ENCODE measurements at places on chromosomes 4 and X. TPM values are rescaled to one million over a fixed set of nuclear protein-coding genes. Genes with fewer than 3 reads are reported as not detected.

DNA sequence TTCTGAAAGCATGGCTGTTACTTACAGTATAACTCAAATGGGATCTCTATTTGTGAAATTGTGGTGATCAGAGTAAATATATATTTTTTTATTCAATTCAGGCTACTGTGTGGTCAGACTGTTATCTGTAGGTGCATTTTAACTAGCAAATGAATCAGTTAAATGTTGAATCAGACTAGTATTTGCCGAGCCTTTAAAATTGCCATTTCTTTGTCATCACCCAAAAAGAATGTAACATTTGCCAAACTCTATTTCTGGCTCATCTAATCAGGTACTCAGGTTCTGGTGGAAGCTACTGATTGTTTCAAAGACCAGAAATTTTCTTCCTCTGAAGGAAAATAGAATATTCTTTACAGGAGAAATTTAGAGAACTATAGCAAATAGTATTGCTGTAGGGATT lies 1.8 kb upstream of the NAA15 start:
- peaks cover 21% of the 10 kb centered on the region for H3K4me1 ChIP-seq
- DNase-seq, result no peak

DNA sequence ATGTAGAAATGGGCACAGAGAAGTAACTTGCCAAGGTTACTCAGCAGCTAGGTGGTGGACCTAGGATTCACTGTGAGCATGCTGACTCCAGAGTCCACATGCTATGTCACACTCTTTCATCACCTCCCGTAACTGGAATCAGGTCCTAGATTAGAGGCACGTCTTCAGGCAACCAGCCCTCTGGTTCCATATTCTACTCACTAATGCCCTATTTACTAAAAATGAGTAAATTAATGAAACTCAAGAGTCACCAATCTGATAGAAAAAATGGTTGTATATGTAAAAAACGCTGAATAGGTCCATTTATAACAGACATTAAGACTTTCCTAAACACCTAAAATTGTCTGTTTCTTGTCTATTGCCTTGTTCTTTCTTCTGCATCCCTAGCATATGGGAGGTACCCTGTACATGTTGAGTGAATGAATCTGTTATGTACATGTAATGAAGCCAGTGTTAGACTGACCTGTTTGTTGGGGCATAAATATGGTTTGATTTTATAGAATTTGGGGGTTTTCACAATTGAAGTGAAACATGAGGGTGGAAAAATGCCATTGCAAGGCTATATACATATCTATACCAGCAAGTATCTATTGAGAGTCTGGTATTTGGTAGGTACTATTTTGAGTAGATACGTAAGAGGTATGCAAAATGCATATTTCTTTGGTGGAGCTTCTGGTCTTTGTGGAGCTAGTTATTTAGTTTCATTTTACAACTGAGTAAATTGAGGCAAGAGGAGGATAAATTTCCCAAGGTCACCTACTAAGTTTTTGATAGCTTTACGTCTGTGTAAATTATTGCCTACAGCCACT lies 7.5 kb upstream of the RUFY3 start:
- H3K4me1 ChIP-seq, result peaks cover 13% of the 10 kb centered on the region
- H3K27ac ChIP-seq, result peak overlapping the region; percentile 55
- no peak overlapping the region for H3K4me3 ChIP-seq
- DNase-seq, result no peak
- no peaks in the 10 kb centered on the region for H3K36me3 ChIP-seq

GRCh38 chr4:7238300-7238960 lies 46.1 kb downstream of the SORCS2 start:
- H3K27ac ChIP-seq, result no peak overlapping the region
- no peaks in the 10 kb centered on the region for H3K36me3 ChIP-seq
- H3K4me3 ChIP-seq, result no peak overlapping the region
- no peak for DNase-seq
- no peaks in the 10 kb centered on the region for H3K4me1 ChIP-seq
- H3K27me3 ChIP-seq, result no peaks in the 10 kb centered on the region

DNA sequence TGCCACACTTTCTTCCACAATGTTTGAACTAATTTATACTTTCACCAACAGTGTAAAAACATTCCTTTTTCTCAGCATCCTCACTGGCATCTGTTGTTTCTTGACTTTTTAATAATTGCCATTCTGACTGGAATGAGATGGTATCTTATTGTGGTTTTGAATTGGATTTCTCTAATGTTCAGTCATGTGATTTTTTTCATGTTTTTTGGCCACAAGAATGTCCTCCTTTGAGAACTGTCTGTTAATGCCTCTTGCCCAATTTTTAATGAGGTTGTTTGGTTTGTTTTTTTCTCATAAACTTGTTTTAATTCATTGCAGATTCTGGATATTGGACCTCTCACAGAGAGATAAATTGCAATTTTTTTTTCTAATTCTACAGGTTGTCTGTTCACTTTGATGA lies 1195.2 kb downstream of the TECRL start:
- H3K36me3 ChIP-seq, result no peaks in the 10 kb centered on the region
- no peak overlapping the region for H3K4me3 ChIP-seq
- DNase-seq, result no peak

- H3K36me3 ChIP-seq, result no peaks in the 10 kb centered on the region
- H3K4me1 ChIP-seq, result no peaks in the 10 kb centered on the region
- no peak overlapping the region for H3K27ac ChIP-seq
Measured at GRCh38 chrX:140822184-140822583, 112.6 kb downstream of the LINC00632 start.

GRCh38 chr4:102734591-102735385 lies 26.0 kb downstream of the MANBA start:
- no peaks in the 10 kb centered on the region for H3K27me3 ChIP-seq
- peaks cover 28% of the 10 kb centered on the region for H3K4me1 ChIP-seq
- no peaks in the 10 kb centered on the region for H3K36me3 ChIP-seq
- no peak overlapping the region for H3K4me3 ChIP-seq

DNA sequence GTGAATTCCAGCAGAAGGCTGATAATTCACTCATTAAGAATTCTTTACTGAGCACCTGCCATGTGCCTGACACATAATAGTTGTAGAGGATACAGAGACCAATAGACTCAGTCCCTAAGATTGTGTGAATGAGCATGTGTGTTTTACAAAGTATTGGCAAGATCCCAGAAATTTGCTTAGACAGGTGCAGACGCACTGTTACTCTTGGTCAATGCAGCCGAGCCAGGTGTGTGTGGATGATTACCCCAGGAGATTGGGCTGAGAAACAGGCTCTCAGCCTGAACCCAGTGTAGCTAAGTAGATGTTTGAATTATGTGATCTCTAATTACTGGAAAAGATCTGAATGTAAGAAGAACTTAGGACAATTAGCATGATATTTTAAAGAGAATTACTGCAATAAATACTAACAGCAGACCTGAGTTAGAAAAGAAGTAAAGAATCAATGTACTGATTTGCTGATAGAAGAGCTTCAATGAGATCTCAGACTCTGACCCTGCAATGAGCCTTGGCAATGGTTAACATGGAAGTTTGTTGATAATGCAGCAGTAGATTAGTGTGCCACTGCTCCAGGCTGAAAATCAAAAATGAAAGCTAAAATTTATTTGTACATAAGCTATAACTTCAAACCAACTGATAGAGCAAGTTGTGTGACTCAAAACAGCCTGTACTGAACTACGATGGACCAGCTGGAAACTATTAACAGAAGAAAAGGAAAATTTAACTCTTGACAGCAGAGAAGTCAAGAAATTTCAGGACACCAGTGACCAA lies 32.2 kb upstream of the NDST4 start:
- H3K4me3 ChIP-seq, result no peak overlapping the region
- no peaks in the 10 kb centered on the region for H3K36me3 ChIP-seq
- H3K27ac ChIP-seq, result no peak overlapping the region
- no peaks in the 10 kb centered on the region for H3K4me1 ChIP-seq
- H3K27me3 ChIP-seq, result no peaks in the 10 kb centered on the region

DNA sequence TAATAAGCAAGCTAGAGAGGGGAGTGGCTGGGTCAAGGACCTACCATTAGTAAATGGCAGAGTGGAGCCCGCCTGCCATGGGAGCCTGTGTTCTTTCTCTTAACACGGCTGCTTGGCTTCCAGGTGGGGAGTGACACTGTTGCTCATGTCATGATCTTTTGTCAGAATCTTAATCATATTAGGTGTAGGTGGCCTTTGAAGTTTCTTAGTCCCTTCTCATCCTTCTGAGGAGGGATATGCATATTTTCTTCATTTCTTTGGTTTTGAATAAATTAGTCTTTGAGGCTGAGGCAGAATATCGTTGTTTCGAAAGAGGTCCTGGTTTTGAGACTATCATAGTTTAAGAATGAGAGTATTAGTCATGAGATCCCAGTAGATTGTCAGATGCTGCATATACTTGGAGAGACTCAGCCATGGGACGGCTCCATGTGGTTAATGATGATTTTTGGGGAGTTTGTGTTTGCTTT lies 28.9 kb downstream of the SNX25 start:
- H3K27ac ChIP-seq, result no peak overlapping the region
- no peaks in the 10 kb centered on the region for H3K36me3 ChIP-seq
- H3K4me3 ChIP-seq, result no peak overlapping the region
- no peak for DNase-seq

DNA sequence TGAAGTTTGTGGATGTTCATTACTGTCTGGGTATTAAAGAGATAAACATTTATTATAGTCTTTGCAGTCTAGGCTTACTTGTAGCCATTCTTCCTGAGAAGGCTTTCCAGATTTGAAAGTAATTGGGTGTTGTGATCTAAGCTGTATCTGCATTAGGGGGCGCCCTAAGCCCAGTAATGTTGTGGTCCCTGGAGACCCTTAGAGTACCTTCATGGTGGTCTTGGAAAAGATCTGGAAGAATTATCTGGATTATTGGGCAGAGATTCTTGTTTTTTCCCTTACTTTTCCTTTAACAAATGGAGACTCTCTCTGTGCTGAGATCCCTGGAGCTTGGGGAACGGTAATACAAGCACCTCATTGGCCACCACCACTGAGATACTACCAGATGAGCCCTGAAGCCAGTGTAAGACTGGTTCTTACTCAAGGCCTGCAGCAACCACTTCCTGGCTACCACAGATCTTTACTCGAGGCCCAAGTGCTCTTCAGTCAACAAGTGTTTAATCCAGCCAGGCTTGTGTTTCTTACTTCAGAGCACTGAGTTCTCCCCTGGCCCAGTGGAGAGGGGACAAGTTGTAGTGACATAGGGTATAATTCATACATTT lies 63.1 kb downstream of the RTL3 start:
- no peaks in the 10 kb centered on the region for H3K27me3 ChIP-seq
- DNase-seq, result no peak
- no peaks in the 10 kb centered on the region for H3K36me3 ChIP-seq
- no peak overlapping the region for H3K27ac ChIP-seq

- no peak overlapping the region for H3K27ac ChIP-seq
- no peak for DNase-seq
- H3K4me1 ChIP-seq, result peaks cover 6% of the 10 kb centered on the region
- H3K4me3 ChIP-seq, result no peak overlapping the region
- H3K36me3 ChIP-seq, result no peaks in the 10 kb centered on the region
Measured at GRCh38 chr4:24791043-24791442, 4.3 kb upstream of the SOD3 start.

DNA sequence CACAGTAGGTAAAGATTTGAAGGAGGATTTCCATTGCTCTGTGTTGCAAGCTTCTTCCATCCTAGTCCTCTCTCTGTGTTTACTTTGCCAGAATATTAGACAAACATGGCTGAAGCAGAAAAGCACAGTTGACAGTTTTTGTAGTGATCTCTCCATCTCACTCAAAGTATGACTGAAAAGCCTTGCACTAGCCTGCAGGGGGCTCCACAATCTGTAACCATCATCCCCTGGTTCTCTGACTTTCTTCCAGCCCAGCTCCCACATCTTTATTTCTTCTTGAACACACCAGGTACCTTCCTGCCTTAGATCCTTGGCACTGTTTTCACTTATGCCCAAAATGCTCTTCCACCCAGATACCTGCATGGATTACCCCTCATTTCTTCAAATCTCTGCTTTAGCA lies 34.1 kb upstream of the HHIP start:
- H3K27me3 ChIP-seq, result peaks cover 4% of the 10 kb centered on the region
- H3K4me3 ChIP-seq, result no peak overlapping the region
- no peaks in the 10 kb centered on the region for H3K36me3 ChIP-seq

DNA sequence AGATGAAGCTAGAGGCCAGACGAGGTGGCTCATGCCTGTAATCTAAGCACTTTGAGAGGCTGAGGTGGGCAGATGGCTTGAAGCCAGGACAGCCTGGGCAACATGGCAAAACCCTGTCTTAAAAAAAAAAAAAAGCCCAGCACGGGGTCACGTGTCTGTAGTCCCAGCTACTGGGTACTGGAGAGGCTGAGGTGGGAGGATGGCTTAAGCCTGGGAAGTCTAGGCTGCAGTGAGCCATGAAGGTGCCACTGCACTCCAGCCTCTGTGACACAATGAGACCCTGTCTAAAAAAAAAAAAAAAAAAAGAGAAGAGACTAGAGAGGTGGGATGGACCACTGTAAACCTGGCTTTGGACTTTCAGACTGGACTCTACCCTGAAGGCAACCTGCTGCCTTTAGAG lies 10.7 kb upstream of the LRBA start:
- no peak for DNase-seq
- H3K36me3 ChIP-seq, result no peaks in the 10 kb centered on the region
- no peak overlapping the region for H3K27ac ChIP-seq
- no peaks in the 10 kb centered on the region for H3K4me1 ChIP-seq
- H3K4me3 ChIP-seq, result no peak overlapping the region

DNA sequence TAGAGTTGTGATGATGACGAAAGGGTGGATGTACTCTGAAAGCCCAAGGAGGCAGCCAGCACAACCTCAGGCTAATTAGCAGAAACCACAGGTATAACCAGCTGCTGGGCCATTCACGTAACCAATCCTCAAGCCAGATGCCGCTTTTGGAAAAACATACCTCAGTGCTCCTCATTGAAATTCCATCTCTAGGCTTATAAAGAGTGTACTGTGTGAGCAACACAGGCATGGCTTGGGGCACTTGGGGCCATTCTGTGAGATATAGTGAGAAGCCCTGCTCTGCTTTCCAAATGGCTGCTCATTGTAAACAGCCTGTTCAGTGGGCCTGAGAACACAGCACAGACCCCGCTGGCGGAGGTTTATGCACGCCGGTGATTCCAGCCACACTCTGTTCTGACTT lies 182.1 kb upstream of the HHIP start:
- no peak for DNase-seq
- H3K27ac ChIP-seq, result no peak overlapping the region
- H3K4me1 ChIP-seq, result no peaks in the 10 kb centered on the region
- H3K4me3 ChIP-seq, result no peak overlapping the region

DNA sequence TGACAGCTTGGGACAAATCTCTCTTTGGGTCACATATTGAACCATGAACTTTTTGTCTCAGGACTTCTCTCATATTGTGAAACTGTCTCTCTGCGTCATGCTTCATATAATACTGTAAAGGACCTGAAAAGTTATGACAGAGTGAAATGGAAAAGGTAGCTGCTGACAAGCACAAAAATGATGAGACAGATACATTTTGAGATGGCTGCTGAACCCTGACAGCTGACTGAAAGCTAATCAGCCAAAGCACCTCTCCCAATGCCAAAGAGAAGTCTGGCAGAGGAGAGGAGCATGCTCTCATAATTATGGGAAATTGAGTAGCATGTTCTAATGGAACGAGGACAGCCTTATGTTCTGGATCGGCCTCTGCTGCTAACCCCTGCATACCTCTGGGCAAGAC lies 873.4 kb upstream of the ADGRL3 start:
- H3K36me3 ChIP-seq, result no peaks in the 10 kb centered on the region
- no peak overlapping the region for H3K4me3 ChIP-seq
- no peaks in the 10 kb centered on the region for H3K27me3 ChIP-seq
- DNase-seq, result no peak
- no peaks in the 10 kb centered on the region for H3K4me1 ChIP-seq

CLDN22 gene
- total RNA-seq, result not detected

CLNK gene
- total RNA-seq, result 0.13 TPM

PPP2R2C gene
- total RNA-seq, result 0.35 TPM

CPXCR1 gene
- total RNA-seq, result not detected

NRK gene
- 1.1 TPM for total RNA-seq

ZNF518B gene
- 17.3 TPM for total RNA-seq

TMEM35A gene
- total RNA-seq, result 1.2 TPM

OTC gene
- total RNA-seq, result 1.5 TPM

All from left lung (tissue), 14 donors.